ENCODE measurements at places on chromosomes 3 and 15.

DNA sequence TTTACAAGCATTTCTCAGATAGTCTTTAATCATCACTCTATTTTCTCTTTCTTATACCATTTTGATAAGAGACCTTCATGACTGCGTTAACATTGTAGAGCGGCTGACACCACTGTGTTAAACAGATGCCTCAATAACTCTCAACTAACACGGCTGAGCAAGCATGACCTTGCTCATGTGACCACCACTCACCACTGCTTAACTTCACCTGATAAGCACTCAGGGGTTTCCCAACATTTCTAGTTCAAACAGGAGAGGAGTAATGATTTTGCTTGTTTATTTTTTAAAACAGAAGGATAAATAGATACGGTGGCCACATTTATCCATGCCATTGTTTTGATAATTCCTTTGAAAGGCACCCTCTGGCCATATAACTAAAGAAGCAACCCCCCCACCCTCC, 37.7 kb upstream of the TMEM45A start:
- peak; percentile 53 for DNase-seq

DNA sequence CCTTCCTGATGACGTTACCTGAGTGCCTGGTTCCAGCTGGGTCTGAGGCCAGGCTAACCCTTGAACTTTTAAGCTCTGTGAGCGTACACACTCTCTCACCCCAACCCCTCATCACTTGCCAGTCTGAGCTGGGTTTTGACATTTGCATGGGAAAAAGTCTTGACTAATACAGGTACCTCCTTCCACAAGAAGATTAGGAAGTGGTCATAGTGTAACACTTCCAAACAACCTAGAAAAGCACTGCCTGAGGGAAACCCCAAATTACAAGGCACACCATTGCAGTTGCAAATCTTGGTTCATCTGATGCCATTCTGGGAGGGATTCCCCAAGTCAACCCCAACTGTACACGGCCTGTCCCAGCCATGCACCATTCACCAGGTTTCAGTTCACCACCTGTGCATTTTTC, 499.8 kb downstream of the FOXP1 start:
- no peak for DNase-seq

DNA sequence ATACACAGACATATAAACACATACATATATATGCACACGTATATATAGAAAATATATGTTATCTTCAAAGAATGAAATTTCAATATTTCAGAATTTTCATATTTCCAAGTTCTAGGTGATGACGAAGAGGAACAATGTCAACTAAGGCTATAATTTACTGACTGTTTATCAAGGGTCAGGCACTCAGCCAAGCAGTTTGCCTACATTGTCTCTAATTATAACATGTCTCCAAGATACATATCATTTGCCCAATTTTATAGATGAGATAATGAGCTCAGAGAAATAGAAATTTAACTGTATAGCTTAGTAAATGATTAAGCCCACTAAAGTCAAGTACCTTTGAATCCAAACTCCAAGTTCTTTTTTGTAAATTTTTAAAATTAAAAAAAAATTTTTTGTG, 99.9 kb upstream of the PLSCR4 start:
- DNase-seq, result no peak

GRCh38 chr3:144942093-144942837, 970.6 kb downstream of the DIPK2A start:
- no peak for DNase-seq

DNA sequence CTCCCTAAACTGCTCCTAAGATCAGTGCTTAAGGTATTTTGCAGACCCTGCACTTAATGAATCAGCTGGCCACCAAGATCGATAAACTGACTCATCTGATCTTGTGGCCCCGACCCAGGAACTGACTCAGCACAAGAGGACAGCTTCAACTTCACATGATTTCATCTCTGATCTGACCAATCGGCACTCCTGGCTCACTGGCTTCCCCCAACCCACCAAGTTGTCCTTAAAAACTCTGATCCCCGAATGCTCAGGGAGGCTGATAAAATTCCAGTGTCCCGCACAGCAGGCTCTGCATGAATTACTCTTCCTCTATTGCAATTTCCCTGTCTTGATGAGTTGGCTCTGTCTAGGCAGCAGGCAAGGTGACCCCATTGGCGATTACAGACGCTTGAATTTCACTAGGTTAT, 13.5 kb downstream of the HTR3E start:
- no peak for DNase-seq

GRCh38 chr3:156359368-156359767, 195.5 kb downstream of the SSR3 start:
- no peak for DNase-seq

- no peak for DNase-seq
Observed at GRCh38 chr15:85897207-85897894, 102.6 kb upstream of the KLHL25 start.

DNA sequence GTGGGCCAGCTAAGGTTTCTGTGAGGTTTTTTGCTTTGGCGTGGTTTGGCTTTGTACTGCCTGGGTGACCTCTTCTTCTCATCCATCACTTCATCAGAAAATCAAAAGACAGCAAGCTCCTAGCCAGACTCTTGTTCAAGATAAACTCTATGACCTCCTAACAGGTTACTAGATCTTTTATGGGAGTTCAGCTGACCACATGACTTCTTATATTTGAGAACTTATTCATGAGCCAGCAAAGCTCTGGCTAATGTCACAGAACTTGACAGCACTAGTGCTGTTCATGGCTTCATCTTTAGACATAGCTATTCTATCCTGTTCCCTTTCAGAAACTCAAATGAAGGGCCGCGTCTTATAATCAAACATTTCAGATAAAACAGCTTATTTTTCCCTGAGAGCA, 527.1 kb upstream of the GOLIM4 start:
- no peak for DNase-seq

DNA sequence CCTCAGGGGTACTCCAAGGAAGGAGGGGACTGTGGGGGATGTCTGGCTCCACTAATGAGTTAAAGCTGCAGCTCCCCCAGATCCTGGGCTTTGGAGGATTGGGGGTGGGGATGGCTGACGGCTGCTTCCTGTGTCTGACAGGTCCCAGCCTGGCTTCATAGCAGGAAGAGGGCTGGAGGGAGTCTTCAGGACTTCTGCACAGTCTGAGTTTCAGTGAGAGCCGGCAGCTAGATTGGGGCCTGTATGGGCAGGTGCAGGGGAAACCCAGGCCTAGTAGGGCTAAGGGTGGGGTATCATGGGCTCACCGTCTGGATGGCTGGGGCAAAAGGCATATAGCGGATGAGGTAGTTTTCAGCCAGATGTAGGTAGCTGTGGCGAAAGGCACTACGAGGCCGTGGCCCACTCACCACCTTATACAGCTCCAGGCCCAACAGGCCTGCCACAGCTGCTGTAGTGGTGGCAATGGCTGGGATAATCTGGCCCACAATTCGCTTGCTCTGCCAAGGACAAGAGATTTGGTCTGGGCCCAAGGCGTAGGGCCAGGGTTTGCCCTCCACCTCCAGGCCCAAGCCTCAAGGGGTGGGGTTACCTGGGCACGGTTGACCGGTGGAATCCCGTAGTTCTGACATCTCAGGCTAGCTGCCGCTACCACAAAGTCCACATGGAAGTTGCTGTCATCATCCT, 4.5 kb downstream of the INKA1 start:
- DNase-seq, result no peak

DNA sequence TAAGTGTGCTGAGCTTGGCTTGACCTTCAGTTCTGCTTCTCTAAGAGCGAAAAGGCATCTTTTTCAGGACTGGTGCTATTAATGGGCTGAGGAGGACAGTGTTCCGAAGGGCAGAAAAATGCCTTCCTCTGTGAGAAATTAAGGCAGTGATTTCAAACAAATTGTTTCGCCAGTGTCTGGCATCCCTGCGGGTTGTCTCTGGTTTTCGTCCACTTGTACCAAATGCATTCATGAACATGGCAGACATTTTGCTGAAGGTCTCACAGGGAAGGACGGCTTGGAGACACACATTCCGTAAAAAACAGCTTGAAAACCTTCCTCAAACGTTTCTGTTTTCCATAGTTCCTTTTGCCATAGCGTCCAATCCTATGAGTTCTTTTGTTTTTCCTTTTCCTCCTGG, 57.1 kb downstream of the CEMIP start:
- DNase-seq, result no peak

DNA sequence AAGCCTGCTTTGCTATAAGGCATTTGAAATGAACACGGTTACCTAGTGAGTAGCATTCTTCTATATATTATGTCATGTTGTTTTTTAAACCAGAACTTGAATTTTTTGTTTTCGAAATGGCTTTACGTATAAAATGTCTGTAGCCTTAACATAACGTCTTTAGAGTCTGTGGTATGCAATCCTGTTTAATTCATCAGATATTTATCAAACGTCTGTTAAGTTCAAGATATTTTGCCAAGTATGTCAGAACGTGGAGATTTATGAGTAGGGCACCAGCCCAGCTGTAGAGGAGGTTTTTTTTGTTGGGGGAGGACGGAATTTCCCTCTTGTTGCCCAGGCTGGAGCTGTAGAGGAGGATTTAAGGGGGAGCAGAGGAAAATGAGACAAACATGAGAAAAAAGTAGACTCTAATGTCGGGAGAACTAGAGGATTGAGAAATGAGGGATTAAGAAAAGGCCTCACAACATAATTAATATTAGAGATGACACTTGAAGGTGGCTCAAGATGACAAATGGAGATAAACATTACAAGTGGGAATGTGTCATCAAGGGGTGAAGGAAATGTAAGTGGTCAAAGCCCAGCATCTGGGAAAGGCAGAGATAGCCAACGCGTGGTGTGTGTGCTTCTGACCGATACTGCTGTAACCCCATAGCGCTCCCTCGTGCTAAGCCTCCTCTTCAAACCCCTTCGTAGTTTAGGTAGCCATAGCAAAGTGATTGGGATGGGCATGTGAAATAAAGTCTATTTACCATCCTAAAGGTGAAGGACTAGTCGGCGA, 154.0 kb upstream of the GOLGA6L4 start:
- DNase-seq, result peak; percentile 7
